ENCODE measurements at places on chromosomes 6 and 20.
A peak's percentile ranks its signal among the peaks of the same experiment; 100 is the strongest.

DNA sequence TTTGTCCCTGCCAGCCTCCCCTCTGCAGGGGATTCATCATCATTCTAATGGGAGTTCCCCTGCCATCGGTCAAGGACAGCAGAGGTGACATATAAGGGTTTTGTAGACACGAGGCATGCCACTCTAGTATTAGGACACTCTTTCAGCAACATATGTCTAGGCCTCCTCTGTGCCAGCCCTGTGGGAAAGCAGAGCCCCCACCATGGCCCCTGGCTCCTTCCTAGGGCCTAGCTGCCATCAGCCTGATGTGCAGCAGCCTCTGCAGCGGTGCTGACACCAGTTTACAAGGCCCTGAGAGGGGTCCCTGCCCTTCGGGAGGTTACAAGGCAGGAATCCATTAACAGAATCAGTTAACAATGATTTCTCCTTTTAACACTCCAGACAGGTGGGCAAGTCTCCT, 32.5 kb downstream of the TMEM242 start:
- no peak for DNase-seq

GRCh38 chr6:54267798-54268197, 40.4 kb upstream of the TINAG start:
- no peak for DNase-seq

DNA sequence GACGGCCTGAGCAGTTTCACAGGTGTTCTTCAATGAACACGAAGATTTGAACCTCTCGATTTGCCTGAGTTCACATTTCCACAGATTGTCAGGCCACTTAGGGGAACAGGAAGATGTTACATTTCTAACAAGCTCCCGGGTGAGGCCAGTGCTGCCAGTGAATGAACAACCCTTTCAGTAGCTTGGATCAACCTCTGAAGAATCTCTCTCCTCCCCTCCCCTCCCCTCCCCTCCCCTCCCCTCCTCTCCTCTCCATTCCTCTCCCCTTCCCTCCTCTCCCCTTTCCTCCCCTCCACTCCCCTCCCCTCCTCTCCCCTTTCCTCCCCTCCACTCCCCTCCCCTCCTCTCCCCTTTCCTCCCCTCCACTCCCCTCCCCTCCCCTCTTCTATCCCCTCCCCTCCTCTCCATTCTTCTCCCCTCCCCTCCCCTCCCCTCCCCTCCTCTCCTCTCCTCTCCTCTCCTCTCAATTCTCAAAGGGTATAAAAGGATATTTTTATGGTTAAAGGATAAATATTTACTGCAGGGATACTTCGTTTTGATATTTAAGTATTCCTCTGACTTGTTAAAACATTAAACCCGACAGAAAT, 114.1 kb upstream of the INSM1 start:
- no peak for DNase-seq

GRCh38 chr6:90319979-90320685, 23.5 kb upstream of the BACH2 start:
- peak; percentile 30 for DNase-seq

DNA sequence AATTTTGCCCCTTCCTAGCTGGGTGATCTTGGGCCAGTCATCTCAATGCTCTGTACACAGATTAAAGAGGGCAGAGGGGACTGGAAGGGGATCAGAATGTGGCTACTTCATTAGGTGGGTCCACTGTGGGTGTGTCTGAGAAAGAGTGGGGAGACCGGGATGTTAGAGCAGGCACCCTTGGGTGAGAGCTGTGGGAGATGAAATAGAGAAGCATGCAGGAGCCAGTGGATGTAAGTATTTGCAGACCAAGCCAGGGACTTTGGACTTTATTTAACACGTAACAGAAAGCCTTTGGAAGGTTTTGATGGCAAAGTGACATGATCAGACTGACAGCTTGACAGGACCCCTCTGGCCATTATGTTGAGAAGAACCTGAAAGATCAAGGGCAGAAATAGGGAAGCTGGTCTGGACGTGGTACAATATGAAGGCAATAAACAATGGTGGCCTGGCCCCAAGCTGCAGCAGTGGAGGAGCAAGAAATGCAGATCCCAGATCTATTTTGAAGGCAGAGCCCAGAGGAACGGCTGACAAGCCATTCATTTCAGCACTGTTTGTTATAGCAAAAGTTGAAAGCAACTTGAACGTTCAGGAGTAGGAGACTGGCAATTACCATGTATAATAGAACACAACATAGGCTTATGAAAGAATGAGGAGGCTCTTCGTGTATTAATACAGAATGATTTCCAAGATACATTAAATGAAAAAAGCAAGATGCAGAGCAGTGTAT, 82.5 kb upstream of the ZNFX1 start:
- no peak for DNase-seq

GRCh38 chr6:82555801-82556200, 192.2 kb downstream of the TPBG start:
- DNase-seq, result no peak

All from activated T-cell treated with anti-CD3 and anti-CD28 coated beads for 24 hours (primary cell).